SK-N-MC (cell line): ENCODE measurements at places on chromosomes 7 and 10.

- DNase-seq = no peak
These were observed 22.7 kb downstream of the YKT6 start for GRCh38 chr7:44223362-44224079.

- DNase-seq = no peak
These were observed 1.5 kb upstream of the MYL10 start for GRCh38 chr7:101630591-101630990.

GRCh38 chr10:78718032-78718572, 350.7 kb upstream of the ZMIZ1 start:
- no peak for DNase-seq

DNA sequence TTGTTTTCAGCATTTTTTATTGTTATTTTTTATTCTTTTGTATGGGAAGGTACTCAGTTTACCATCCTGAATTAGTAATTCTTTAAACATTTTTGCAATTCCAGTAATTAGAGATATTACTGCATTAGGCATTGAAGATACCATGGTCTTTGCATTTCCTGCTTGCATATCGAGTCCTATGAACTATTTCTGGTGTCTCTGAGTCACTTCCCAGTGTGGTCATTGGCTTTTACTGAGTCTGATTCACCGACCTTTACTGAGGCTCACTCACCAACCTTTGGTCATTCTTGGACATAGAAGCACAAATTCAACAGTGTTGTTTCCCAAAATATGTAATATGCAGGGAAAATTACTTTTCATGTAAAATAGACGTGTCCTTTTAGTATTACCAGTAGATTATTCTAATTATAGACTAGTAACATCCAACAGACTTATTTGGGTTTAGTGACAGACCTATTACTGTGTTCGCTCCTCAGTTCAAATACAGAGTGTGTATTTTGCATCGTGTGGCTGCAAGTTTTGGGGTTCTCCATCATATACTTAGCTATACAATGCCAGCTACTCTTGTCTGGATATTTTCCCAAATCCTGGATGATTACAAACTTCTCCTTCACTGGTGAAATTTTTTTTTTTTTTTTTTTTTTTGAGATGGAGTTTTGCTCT, 180.7 kb upstream of the PRSS1 start:
- no peak for DNase-seq

GRCh38 chr10:132651511-132652029, 114.0 kb downstream of the INPP5A start:
- no peak for DNase-seq

DNA sequence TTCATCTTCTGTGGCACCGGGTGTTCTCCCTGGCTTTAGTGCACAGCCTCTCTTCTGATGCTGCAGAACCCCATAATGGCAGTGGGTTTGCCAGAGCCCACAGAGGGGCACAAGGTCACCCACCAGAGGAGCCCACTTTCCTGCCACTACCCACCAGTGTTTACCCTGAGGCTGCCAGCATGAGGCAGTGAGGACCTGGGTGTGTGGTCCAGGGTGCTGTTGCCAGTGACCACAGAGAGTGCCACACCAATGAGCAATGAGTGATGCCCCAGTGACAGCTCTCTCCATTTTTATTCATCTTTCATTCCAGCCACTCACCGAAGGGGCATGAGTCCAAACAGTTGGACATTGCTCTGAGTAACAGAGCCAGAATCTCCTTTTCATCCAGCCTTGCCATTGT, 34.8 kb downstream of the MTURN start:
- no peak for DNase-seq

DNA sequence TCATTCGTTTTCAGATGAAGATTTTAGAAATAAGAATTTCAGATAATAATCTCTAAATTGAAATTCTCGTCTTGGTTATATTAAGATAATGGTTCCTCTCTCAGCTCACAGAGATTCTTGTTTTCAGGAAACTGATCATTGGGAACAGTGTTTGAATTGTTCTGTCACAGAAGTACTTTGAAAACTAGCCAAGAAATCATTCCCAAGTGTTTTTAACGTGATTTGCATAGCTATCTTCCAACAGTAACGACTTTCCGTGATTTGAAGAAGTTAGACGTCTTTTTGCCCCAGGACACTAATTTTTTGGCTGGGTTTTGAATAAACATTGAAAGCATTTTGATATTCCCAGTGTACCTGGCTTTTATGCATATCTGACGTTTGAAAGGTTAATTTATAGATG, 116.0 kb downstream of the CDCA7L start:
- DNase-seq = no peak

GRCh38 chr7:90777041-90777440, 180.9 kb downstream of the CDK14 start:
- no peak for DNase-seq
